Caki2 (cell line): ENCODE measurements at places on chromosomes 7 and 10.

DNA sequence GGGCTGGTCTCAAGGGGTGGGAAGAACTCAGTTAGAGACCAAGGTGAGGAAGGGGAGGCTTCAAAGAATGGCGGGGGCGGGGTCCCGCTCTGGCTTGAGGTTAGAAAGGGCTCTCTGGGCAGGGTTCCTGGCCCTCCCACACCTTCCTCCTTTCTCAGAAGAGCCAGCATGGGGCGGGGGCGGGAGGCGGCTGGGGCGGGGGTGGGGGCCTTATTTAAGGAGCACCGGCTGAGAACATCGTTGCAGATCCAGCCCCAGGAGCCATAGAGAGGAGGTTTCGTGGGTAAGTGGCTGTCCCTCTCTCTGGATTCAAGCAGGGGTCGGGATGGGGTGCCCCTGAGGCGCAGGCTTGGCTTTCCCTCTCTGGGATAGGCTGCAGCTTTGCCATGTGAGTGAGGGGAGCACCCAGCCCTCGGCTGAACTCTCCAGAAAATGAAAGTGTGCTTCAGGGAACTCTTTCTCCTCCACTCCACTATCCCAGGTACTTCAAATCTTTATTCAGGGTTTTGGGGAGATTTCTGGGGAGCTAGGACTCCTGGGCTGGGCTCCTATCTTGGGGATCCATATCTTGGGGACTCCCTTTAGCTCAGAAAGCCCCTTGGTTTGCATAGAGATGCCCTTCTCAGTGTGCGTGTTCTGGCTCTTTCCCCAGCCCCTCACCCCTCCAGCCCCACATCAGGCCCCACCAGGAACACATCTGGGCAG is 3.3 kb upstream of the CUEDC2 start:
- no peak for DNase-seq

DNA sequence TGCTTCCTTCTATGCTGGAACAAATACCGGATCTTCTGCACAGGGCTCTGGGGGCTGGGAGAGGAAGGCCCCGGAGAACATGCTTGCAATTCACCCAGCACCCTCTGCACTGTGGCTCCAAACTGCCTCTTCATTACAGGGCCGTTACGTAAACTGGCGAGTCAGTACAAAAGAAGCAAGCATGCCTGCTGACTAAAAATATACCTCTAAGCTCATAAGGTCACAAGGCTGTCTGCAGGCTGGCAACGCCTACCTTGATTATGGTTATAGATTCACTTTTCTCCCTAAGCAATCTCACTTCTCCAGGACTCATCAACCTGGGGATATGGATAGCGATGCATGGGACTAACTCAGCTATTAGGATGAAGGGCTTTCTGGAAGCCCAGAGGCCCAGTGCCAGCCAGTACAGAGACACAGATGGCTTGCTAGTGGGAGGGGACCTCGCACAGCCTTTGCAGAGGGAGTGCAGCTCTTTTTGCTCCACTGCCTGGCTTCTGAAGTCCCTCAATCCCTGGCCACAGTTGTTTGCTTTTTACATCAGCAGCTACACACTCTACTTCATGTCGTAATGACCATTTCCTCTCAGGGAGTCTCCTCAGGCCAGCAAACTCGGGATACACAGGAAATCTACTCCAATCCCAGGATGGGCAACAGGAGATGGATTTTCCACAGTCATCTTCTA is 96.1 kb downstream of the SH3PXD2A start:
- peak; percentile 72 for DNase-seq

DNA sequence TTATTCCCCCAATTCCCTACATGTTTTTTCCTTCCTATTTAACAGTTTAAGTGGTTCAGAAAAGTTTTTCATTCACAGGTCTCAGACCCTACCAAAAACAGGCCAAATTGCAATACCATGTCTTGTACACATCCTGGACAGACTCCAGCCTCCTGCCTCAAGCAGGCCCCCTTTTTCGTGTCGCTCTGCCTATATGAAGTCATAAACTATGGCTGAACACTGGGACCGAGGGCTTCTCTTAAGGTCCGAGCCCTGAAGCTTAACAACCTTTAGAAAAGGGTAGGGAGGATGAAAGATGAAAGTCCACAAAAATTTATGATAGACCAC is 1.4 kb downstream of the FBXW4 start:
- no peak for DNase-seq

DNA sequence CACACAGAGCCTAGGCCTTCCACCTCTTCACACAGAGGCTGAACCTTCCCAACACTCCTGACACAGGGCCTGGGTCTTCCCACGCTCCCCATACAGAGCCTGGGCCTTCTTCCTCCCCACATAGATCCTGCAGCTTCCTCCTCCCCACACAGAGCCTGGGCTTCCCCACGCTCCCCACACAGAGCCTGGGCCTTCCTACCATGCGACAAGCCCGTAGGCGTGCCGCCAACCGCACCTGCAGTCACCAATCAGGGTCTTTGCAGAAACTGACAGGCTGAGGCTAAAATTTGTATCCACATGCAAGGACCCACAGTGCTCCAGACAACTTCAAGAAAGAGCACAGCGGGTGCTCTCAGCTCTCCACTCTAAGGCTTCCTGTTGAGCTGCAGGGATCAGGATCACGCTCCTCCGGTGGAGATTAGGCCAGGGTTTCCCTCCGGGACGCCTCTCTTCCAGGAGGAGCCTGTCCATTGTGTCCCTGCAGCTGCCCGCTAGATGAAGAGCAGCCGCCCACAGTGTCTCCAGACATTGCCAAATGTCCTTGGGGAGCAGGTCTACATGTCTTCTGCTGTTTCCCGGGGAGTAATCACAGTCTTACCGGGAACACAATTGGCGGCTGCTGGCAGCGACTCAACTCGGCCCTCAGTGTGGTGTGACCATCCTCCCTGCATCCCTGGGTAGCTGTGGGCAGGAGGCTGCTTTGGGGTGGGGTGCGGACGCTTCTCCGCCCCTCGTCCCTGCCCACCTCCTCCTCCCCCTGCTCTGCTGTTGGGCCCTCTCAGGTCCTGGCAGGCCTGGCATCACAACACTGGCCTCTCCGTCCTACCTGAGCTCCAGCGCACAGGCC is 9.7 kb downstream of the CFAP46 start:
- DNase-seq, result no peak

- no peak for DNase-seq
These were observed 39.4 kb downstream of the EMX2 start for GRCh38 chr10:117581961-117582360.

DNA sequence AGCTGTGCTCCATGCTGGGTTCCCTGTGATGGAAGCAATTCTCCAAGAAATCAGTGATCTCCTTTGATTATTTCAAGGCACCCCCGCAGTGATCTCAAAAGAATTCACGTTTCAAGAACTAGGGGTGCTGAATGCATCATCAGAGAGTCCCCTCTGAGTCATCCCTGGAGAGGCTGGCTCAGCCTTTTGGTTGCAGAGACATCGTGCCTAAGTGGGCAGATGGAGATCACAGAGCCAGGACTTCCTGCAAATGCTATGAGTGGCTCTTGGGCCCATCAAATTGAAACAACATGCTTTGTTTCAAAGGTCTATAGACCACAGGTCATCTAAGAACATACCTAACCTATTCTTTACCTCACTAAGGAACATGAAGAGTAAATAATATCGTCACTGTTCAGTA is 41.5 kb upstream of the PLEKHA1 start:
- DNase-seq, result no peak

GRCh38 chr10:86342111-86342863 is 24.3 kb downstream of the GRID1 start:
- DNase-seq, result no peak

GRCh38 chr7:20233362-20233761 is 16.2 kb upstream of the MACC1 start:
- DNase-seq, result no peak

GRCh38 chr10:25047591-25048301 is 31.3 kb downstream of the THNSL1 start:
- DNase-seq, result no peak

- DNase-seq, result no peak
These were observed 51.3 kb downstream of the NHLRC2 start for GRCh38 chr10:113905756-113906155.

DNA sequence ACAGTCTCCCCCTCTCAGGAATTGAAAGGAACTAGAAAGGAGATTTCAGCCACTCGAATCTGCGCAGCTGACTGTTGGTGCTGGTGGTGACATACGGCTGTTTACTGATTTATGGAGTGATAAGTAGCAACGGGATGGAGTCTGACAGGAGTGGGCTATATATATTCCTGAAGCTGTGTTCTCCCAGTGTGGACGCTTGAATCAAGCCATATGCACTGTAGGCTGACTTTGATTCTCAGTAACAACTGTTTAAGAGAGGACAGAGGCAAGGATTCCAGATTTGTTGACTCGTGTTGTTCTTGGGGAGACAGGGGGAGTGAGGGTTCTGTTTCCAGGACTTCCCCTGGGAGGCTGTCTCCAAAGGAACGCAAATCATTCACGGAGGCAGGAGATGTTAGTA is 260.1 kb upstream of the AUTS2 start:
- no peak for DNase-seq

DNA sequence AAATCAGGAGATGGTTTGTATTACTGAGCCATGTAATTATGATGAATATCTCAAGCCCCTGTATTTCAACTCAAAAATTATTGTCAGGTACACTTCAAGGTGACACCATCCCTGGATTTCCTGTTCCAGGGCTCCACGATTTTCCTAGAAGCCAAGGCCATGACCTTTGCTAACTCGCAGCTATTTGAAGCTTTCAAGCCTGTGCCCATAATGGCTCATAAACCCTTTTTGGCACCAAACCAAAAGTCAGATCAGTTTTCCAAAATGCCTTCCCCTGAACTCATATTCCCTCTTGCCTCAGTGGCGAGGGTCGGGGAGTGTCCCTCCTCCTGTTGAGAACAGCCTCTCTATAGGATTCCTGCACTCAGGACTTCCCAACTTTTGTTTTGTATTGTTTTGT is 70.8 kb downstream of the HIP1 start:
- no peak for DNase-seq

DNA sequence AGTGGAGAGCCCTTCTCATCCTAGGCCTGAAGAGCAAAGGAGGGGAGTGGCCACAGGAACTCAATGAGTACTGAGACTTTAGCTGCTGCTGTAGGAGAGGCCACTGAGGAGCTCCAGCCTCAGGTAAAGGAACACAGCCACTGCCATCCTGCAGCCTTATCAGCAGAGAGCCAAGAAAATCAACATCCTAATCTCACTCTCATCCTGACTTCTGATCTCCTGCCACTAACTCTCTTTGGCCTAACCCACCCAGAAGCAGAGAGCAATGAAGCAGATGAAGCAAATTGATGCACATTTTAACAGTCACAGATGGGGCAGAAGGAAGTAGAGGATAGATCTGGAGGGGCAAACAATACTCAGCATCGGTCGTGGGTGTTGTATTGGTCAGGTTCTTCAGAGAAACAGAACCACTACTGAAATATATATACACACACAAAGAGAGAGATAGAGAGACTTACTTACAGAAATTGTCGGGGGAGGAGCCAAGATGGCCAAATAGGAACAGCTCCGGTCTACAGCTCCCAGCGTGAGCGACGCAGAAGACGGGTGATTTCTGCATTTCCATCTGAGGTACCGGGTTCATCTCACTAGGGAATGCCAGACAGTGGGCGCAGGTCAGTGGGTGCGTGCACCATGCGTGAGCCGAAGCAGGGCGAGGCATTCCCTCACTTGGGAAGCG is 297.6 kb downstream of the MTERF1 start:
- no peak for DNase-seq

GRCh38 chr7:13151978-13152377 is 464.5 kb downstream of the ARL4A start:
- no peak for DNase-seq

DNA sequence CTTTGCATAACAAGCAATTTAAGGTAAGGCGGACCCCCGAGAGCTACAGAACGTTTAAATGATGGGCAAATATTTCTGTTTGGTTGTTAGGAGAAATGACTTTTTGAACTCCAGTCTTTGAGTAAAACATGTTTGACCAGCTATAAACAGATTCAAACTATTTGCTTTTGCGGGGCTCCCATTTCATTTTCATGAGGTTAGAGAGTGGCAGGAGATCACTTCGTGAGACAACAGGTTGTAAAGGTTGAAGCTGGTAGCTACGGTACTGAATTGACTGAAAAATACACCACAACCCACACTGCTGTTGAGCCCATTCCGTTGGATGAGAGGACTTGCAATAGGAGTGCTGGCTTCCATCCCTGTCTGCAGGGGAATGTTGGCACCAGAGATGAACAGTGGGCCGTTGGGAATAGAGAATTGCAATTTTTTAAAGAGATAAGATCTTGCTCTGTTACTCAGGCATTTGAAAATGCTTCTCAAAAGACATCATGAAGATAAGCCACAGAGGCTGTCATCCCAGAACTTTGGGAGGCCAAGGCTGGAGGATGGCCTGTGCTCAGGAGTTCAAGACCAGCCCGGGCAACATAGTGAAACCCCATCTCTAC is 65.7 kb upstream of the CARD11 start:
- DNase-seq, result no peak

- DNase-seq, result no peak
These were observed 81.9 kb upstream of the PRKG1 start for GRCh38 chr10:50992356-50992901.

- DNase-seq, result no peak
These were observed 554.9 kb downstream of the NXPH1 start for GRCh38 chr7:8988267-8988666.

GRCh38 chr10:100043344-100043743 is 33.6 kb upstream of the DNMBP start:
- no peak for DNase-seq

DNA sequence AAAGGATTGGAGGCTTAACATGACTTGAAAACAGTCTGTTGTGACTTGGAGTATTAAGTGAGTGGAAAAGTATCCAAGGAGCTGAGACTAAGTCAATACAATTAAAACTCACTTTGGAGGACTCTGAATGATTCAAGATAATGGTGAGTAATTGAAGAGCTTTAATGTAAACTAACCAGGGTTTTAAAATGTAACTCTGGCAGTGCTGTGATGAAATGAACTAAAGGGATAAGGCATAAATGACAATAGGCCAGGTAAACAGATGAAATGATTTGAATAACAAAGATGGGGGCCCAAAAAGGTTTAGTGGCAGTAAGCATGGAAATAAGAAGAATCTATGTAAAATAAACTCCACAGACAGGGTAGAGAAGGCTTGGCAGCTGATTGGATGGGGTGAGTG is 316.5 kb upstream of the CACNA2D1 start:
- no peak for DNase-seq

- DNase-seq, result no peak
These were observed 8.9 kb upstream of the EXOC6 start for GRCh38 chr10:92839191-92840085.

DNA sequence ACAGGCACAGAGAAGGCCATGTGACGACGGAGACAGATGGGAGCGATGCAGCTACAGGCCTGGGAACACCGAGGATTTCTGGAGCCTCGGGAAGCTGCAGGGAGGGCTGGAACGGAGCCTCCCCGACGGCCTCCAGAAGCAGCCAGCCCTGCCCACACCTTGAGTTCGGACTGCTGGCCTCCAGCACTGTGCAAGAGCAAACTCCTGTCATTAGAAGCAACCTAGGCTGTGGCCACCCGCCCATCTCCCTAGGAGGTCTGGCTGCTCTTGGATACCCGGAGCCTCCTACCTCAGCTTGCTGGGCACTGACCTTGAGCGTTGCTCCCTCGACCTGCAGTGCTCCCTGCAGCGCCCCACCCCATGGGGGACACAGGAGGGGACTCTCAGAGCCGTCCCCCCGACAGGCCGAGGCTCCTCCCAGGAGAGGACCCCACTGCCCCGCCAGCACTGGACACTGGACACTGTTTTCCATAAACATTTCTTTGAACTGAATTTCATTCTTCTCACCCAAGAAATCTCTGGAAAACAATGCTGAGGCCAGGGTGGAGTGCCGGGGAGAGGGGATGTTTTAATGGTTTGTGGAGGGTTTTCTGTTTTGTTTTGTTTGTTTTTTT is 22.5 kb upstream of the TNRC18 start:
- no peak for DNase-seq

- DNase-seq, result no peak
These were observed 102.1 kb downstream of the MTERF1 start for GRCh38 chr7:91778416-91778815.
